Stimulated activated CD4-positive, alpha-beta T cell treated with anti-CD3 and anti-CD28 coated beads, Interleukin-1b, Interleukin-23, amount 100 ng/mL, for 1 hour (primary cell): ENCODE measurements at places on chromosomes 12 and 14.
A peak's percentile ranks its signal among the peaks of the same experiment; 100 is the strongest.

- no peak for DNase-seq
Observed at GRCh38 chr14:87758876-87759275, 234.1 kb downstream of the GALC start.

- DNase-seq, result no peak
Observed at GRCh38 chr14:44149597-44149996, 357.5 kb downstream of the FSCB start.

GRCh38 chr12:110001596-110001995 is 2.4 kb downstream of the ANKRD13A start:
- DNase-seq, result no peak

- DNase-seq, result peak; percentile 9
Observed at GRCh38 chr12:51923506-51924365, 16.4 kb downstream of the ACVRL1 start.

DNA sequence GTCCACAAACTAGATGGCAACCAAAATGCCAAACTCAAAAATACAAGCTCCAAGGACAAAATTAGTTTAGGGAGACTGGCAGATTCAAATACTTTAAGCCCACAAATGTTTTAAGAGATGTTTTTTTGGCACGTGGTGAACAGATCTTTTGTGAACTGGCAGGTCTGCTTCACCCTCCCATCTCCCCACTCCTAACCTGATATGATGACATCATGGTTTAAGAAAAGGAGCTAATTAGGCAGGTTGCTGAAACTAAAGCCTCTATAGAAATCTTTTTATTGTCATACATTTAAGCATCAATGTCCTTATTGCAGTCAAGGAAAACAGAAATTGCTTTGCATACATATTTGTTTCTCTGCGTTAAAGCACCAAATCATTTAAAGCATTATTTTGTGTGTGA is 5.8 kb downstream of the LRIG3 start:
- DNase-seq, result no peak

DNA sequence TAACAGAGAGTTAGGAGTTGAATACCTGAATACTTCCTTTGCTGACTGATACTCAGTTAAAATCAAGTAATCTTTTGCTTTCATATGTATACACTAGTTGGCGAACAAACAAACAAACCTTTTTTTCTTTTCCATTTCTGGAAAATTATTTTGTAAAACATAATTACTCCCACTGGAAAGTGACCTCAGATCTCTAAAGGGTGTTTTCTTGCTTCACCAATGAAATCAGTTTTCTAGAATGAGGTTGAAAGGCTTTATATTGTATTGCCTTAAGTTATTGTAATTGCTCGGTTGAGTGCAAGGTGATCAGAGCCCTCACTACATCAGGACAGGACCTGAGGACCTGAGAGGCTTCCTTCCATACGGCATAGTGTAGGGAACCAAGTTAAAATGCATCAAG is at the start of gene OR4K1:
Gene OR4K1 (plus strand): TSS at position 301 of the 400 bp plus-strand sequence. CDS start 4,750 bp downstream, outside the sequence.
- no peak for DNase-seq

- no peak for DNase-seq
Observed at GRCh38 chr12:117596968-117597367, 235.5 kb upstream of the NOS1 start.

DNA sequence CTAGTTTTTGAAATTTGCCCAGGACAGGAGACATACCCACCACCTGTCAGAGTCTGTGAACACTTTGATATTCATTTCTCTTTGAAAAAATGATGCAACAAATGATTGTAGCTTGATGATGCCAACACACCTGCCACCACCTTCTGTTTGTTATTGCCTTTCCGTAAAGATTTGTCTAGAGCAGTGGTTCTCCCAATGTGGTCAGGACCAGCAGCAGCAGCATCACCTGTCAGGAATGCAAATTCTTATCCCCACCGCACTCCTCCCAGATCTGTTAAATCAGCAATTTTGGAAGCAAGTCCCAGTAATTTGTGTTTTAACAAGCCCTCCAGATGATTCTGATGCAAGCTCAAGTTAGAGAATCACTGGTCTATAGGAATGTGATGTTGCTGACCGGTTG is 9.9 kb downstream of the CCDC175 start:
- no peak for DNase-seq

GRCh38 chr12:14410841-14411569 is 45.5 kb downstream of the ATF7IP start:
- no peak for DNase-seq

DNA sequence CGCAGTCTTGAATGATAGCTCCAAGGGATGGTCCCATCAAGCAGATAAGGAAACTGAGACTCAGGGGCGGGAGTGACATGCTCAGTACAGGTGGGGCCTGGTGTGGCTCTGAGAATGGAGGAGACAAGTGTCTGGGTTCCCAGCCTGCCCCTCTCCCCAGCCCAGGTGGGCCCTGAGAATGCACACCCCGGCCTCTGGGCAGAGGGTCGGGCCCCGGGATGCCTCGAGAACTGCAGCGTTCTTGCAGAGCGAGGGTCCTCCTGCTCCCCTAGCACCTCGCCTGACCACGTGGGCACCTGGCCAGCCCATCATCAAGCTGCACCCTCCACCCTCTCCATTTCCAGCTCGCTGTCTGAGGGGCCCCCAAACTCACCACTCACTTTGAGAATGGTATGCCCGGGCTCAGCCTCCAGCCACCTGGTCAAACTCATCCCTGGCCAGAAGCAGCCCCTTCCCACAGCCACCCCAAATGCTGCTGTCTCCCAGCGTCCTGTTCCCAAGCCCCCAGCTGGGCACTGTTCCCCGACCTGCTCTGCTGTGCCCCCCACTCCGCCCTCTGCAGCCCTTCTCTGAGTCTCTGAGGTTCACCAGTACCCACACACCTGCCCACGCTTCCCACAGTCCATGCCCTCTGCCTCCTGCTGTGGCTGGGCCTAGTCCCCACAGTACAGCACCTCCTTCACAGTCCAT is 44.3 kb downstream of the CYP46A1 start:
- no peak for DNase-seq

- no peak for DNase-seq
Observed at GRCh38 chr12:92615703-92616102, 87.1 kb upstream of the PLEKHG7 start.

GRCh38 chr12:118061873-118062843 is 1.2 kb upstream of the WSB2 start:
- no peak for DNase-seq

- DNase-seq, result no peak
Observed at GRCh38 chr14:38567703-38568102, 311.8 kb upstream of the CLEC14A start.

- no peak for DNase-seq
Observed at GRCh38 chr12:97503073-97503855, 40.7 kb downstream of the RMST start.

DNA sequence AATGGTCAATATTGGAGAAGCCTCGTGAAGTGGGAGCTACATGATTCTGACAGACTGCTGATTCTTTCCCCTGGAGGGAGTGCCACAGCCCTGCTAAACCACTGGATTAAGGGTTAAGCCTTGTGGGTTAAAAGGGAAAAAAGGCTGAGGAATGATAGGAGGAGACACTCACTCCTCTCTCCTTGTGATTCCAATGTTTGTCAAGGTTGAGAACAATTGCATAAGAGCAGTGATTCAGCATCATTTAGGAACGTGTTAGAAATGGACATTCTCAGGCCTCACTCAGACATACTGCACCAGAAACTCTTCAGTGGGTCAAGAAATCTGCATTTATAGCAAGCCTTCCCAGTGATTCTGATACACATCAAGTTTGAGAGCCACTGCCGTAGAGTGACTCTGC is 87.8 kb upstream of the GZMB start:
- DNase-seq, result no peak

DNA sequence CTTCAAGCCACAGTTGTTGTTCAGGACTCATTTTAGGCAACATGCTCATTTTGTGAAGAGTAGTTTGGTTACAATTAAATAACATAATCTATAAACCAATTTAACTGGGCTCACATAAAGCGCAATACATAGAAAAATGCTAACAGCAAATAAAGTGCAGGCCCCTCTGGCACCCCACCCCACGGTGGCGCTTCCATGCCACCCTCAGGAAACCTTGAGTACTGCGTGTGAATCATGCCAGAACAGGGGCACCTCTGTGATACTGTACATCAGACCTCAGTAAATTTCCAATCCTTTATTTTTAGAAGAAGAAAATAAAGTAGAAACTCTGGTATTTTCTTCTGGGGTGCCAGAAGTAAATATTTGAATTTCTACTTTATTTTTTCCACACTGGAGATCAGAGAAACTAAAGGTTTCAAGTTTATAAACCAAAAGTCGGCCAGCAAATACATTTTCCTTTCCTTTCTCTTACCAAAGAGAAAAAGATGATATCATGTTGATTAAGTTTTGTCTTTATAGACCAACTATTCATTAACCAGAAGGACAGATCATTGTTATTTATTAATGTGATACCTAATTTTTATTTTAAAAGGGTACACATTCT is 316.8 kb downstream of the PAWR start:
- DNase-seq, result no peak

DNA sequence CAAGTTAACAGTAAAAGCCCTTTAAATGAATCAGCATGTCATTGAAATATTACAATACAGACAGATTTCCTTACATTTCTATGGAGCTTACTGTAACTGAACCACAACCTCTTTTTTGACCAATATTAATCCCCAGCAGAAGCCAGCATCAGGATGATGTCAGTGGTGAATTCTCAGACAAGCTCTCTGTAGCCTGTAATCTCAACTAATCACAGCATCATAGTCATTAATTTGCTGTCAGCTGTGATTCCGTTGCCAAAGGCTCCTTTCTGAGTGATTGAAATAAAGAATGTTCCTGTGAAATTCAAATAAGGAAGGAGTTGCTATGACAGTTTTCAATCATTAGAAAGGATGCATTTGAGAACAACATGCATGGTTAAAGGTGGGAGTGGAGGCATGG is 323.1 kb downstream of the PDZRN4 start:
- no peak for DNase-seq

DNA sequence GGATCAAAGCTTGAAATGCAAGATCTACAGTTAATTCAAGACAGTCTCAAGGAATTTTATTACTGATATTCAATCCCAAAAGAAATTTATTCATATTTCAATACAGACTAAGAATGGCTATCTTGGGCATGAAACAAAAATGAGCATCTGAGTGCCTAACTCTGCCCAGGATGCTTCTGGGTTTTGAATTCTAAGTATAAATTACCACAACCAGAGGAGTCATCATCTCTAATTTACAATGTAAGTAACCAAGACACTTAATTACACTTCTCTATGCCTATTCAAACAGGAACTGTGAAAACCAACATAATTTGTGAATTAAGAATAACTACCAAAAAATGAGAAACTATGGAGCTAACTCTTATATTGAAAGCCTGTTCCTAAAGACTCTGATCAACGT is 14.1 kb downstream of the OSBPL8 start:
- no peak for DNase-seq

- DNase-seq, result no peak
Observed at GRCh38 chr12:66403746-66404145, 101.5 kb downstream of the HELB start.

DNA sequence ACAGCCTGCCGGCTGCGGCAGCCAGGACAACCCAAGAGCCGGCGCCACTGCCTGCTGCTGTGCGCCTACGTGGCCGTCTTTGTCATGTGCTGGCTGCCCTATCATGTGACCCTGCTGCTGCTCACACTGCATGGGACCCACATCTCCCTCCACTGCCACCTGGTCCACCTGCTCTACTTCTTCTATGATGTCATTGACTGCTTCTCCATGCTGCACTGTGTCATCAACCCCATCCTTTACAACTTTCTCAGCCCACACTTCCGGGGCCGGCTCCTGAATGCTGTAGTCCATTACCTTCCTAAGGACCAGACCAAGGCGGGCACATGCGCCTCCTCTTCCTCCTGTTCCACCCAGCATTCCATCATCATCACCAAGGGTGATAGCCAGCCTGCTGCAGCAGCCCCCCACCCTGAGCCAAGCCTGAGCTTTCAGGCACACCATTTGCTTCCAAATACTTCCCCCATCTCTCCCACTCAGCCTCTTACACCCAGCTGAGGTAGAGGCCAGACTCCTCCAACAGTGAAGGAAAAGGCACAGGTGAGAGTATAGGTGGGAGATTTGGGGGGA is 10.3 kb downstream of the ZBTB39 start:
- DNase-seq, result no peak

DNA sequence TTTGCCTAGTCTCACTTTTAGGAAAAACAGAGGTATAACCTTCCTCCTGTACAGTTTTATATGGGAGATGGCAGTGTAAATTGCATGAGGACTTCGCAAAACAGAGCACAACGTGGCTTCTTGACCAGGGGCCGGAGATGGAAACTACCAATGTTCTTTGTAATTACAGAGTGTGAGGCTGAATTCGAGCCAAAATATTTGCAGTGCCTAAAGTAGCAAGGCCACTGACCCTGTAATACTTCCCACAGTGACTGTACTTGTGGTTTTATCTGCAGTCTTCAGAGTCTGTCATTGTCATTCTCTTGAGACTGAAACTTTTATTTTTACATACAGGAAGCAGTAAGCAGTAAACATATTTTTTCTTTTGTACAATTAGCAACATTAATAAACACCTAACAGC is 98.9 kb downstream of the RERG start:
- no peak for DNase-seq

DNA sequence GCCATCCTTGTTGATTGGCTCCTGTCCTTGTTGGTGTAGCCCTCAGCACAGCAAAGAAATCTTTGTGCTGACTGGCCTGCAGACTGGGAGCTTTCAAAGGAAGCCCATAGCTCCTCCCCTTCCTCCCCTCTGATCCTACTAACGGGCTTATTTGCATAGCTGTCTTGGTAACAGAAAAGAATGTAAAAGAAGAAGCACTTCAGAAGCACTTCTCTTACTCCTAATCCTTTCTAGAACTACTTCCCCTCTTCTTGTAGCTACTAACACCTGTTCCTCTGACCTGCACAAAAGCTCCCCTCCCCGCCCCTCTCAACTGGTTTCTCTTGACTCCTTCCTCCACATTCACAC is 14.3 kb upstream of the RIC8B start:
- no peak for DNase-seq

GRCh38 chr14:42013559-42013958 is 406.9 kb downstream of the LRFN5 start:
- no peak for DNase-seq

DNA sequence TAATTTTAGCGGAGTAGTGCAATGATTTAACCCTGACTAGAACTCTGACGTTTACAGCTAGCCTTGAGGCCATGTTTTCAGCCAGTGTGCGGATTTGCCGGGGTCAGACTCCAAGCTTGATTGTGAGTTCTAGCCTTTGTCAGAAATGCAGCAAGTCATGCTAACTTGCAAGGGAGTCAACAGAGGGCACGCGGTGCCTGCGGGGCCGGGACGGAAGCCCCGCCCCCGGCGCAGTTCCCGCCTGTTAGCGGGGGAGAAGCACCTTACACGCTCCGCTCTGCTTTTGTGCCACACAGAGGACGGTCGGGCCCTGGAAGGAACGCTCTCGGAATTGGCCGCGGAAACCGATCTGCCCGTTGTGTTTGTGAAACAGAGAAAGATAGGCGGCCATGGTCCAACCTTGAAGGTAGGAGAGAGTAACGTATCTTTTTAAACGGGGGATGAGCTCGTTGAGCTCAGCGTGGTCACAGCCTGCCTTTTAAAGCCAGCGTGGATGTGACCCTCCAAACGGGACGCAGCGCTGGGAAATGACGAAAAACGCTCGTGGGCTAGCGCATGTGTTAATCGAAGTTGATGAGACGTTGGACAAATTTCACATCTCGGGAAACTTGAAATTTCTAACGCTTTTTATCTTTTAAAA is 14.8 kb upstream of the EID3 start:
- DNase-seq, result peak; percentile 70

GRCh38 chr14:32201816-32202490 is at the start of gene RNU6-7:
TSS of gene RNU6-7 (plus strand) at chr14:32202045.
- DNase-seq, result peak; percentile 39

- no peak for DNase-seq
Observed at GRCh38 chr12:116150001-116150400, 127.5 kb downstream of the MED13L start.

GRCh38 chr14:45807178-45807899 is 554.3 kb upstream of the MIS18BP1 start:
- DNase-seq, result no peak
